ENCODE measurements at places on chromosomes 13 and 19.

GRCh38 chr13:101736566-101736965, 284.1 kb downstream of the ITGBL1 start:
- no peak for DNase-seq

DNA sequence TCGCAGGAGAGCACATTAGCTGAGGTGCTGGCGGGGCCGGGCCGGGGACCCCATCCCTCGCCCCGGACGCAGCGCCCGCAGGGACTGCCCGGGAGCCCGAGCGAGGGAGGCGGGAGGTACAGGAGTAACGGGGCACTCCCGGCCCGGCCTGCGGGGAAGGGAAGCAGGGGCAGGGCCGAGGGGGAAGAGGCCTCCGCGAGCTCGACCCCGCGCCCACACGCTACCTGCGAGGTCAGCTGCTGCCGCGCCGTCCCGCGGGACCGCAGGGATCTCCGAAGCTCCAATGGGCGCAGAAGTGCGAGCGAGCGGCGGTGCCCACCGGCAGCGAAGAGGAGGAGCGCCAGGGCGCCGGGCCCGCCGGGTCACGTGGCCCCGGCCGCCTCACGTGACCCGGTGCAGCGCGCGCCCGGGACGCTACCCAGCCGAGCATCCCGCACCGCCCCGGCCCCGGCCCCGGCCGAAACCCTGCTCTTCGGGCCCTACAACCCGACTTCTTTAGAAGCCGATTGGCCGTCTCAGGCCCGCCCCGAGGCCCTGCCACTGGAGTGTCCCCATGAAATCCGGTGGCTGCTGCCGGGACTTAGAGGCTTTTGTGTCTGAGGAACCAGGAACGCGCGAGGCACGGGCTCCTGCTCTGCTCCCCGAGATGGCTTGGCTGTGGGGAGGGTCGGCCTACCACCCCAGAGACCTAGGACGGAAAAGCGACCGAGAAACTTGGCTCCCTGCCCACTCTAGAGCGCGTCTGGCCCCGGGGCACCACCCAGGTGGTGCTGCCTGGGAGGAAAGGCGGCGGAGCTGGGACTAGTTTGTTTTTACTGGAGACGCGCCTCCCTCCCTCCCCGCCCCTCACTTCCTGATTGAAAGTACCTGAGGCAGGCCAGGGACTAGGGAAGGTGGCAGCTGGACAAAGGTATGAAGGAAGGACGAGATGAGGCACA, at the start of gene RCBTB1:
RCBTB1 (minus strand) TSS at position 339 of the 938 bp plus-strand sequence. CDS start 18,279 bp downstream, outside the sequence.
- DNase-seq, result peak; percentile 82

DNA sequence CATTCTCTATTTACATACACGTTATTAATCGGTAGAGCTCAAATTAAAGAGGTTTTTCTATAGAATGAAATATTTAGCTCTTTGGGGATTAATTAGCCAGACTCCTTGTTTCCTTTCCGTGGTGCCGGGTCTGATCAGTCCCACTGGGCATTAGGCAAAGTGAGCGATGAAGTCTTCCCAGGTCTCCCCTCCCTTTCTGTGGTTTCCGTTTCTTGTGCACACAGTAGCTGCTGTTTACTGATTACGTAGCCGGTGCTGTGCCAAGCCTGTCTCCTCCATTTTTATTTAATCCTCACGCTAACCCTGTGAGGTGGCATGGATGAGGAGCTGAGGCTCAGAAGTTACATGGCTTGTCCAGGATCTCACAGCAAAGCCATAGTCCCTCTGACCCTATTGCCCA, 9.0 kb downstream of the SLC25A15 start:
- DNase-seq, result no peak

DNA sequence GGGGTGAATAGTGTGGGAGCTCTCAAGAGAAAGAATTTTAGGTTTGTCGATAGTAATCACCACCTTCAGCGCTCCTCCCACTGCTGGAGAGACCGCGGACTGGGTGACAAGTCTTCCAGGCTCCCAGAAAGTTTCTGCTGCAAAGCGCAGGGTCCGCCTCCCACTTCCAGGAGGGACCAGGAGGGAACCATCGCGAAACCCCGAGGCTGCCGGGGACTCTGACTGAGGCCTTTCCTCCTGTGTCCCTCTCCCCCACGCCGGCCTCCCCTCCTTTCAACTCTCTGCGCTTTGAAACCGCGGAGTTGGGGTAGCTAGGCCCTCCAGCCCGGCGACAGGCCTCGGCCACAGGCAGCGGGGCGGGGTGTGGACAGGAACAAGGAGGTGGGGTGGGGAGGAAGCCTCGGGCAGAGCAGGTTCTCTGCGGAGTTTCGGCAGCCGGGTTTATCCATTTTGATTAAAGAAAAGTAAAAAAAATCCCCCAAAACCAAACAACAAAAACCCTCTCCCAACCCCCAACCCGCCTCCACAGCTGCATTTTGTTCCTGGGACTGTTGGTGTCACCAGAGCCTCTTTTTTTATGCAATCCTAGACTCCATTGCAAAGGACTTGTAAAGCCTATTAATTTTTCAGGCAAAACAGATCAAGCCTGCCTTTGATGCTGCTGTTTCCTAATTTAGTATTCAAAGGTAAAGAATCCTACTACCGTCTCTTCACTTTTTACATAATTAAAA, 157.2 kb downstream of the TM9SF2 start:
- peak; percentile 67 for DNase-seq

GRCh38 chr19:37931881-37932655, 25.1 kb downstream of the SIPA1L3 start:
- DNase-seq, result no peak

GRCh38 chr13:20303636-20304035, 71.5 kb upstream of the GJB6 start:
- no peak for DNase-seq

DNA sequence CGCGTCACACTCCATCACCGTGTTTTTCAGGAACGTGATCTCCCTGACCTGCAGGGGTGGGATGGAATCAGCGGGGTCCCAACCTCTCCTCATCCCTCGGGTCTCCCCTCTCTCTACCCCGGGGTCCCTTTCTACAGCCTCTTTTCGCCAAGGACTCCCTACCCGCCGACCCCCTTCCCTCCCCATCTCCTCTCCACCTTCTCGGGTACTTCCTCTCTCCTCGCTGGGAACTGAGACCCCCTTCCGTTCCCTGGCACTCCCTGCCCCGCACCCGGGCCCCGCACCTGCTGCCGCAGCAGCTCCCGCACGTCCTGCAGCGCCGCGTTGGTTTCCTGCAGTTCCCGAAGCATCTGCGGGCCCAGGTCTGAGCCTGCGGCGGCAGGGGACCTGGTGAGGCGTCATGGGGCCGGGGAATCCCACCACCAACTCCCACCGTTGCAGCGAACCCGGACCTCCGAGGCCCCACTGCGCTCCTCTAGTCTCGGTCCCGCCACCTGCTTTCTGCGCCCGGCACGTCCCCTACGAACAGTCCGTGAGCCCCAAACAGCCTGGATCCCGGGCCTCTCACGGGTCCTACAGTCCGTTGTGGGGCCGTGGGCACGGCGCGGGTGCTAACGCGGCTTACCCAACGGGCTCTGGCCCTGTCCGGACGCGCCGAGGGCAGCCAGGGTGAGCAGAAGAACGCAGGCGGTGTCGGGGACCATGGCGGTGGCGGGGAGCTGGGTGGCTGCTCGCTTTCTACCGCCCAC, at the start of gene COMP:
COMP (minus strand) TSS at position 740 of the 749 bp plus-strand sequence; CDS start at position 704, 36 bp downstream.
- no peak for DNase-seq

- DNase-seq, result no peak
These were observed 121.2 kb downstream of the B3GLCT start for GRCh38 chr13:31320946-31321345.

DNA sequence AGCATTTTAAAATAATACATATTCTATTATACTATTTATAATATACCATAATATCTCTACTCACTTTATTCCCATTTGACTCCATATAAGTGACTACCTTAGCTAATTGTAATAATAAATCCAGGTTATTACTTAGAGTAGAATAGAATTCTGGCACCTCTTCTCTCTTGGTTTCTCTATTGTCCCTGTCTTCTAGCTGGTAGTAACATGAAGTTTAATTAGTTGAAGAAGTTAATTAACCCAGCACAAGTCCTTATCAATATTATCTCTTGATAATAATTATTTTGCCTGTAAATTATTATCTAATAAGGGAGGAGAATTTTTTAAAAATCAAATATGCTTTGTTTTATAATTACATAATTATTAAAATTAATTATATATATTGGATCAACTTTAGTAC, 1571.2 kb upstream of the PRR20A start:
- no peak for DNase-seq

DNA sequence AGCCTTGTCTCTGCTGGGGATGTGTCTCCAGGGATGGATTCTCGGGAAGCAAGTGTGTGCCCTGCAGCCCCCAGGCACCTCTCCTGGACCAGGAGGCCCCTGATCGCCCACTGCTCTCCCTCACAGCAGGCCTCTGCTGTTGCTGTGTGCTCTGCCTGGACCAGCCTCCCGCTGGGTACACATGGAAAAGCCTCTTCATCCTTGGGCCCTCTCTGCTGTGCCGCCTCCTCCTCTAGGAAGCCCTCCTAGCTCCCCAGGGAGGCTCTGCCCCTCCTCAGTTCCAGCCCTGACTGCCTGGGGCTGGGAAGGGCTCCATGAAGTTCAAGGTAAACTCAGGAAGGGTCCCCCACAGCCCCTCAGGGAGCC, 12.0 kb downstream of the NDUFA11 start:
- peak; percentile 36 for DNase-seq

GRCh38 chr13:22883956-22884355, 296.8 kb upstream of the SGCG start:
- no peak for DNase-seq

DNA sequence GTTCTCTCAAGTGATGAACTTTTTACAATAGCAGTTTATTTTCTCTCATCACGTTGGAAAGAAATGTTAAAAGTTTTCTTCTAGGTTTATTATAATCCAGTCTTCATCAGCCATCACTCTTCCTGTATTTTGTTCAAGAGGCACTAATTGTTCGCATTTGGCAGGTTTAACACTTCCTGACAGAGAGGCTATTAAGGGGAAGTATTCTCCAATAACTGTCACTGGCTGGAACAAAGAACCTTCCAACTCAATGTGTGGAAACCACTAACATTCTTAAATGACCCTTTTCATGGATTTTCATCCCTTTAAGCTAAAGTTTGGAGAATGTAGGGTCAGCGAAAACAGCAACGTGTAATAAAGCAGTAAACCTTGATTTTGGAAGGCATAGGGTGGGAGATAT, 145.1 kb downstream of the PCCA start:
- DNase-seq, result no peak

DNA sequence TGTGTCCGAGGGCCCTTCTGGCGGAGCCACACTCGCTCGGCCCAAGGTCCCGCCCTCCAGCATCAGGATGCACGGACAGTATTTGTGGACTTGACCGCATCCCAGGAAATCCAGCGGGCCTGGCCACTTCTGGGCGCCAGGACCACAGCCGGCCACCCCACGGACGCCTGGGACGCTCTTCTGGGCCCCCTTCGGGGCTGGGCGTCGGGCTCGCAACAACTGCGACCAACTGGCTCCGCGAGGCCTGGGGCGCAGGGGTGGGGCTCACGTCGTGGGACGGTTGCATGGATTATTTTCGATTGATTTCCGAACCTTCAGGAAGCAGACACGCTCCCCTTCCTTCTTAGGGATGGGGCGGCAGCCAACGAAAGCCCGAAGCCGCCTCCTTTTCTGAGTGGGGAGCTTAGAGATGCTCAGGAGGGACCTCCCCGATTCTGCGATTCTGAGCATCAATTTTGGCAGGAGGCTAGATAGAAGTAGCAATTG, 521 bp upstream of the NUP58 start:
- peak; percentile 57 for DNase-seq

DNA sequence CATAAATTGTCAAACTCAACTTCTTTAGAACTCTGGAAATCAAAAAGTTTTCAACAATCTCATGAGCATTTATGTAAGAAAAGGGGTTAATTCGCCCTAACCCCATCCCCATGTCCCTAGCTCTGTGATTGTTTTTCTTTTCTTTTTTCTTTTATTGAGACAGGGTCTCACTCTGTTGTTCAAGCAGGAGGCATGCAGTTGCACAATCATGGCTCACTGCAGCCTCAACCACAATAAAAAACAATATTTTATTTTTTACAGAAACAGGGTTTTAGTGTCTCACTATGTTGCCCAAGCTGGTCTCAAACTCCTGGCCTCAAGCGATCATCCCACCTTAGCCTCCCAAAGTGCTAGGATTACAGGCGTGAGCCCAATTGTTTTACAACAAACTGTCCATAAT, 16.7 kb downstream of the VWA8 start:
- DNase-seq, result no peak

DNA sequence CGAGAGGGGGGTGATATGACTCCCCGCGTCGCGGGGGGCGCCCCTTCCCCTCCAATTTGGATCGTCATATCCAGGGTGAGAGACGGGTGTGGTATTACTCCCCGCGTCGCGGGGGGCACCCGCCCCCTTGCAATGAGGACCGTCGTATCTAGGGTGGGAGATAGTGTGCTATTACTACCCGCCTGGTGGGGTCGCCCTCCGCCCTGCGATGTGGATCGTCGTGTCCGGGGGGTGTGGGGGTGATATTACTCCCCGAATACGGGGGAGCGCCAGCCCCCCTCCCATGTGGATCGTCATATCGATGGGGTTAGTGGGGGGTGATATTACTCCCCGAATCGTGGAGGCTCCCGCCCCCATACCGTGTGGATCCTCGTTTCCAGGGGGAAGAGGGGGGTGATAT, 29.2 kb upstream of the RGCC start:
- DNase-seq, result peak; percentile 60

- no peak for DNase-seq
These were observed 61.6 kb downstream of the GSX1 start for GRCh38 chr13:27853861-27854260.
